Activated CD4-positive, alpha-beta T cell treated with anti-CD3 and anti-CD28 coated beads, Interleukin-2, amount 10 ng/mL, durations not matched to agents 7 days and 5 days (primary cell): ENCODE measurements at places on chromosomes 7 and 10.

DNA sequence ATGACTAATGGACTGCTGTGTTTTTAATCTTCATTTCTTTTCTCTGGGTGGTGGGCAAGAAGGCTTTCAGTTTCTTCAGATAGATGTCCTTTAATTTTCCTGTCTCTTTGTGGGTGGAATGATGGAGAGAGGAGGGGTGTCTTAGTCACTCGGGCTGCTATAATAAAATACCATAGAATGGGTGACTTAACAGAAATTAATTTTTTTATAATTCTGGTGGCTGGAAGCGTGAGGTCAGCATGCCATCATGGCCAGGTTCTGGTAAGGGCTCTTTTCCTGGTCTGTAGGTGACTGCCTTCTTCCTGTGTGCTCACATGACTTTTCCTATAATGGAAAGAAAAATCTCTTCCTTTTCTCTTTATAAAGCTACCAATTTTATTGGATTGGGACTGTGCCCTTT lies 6.3 kb downstream of the RSBN1L start:
- no peak for DNase-seq

DNA sequence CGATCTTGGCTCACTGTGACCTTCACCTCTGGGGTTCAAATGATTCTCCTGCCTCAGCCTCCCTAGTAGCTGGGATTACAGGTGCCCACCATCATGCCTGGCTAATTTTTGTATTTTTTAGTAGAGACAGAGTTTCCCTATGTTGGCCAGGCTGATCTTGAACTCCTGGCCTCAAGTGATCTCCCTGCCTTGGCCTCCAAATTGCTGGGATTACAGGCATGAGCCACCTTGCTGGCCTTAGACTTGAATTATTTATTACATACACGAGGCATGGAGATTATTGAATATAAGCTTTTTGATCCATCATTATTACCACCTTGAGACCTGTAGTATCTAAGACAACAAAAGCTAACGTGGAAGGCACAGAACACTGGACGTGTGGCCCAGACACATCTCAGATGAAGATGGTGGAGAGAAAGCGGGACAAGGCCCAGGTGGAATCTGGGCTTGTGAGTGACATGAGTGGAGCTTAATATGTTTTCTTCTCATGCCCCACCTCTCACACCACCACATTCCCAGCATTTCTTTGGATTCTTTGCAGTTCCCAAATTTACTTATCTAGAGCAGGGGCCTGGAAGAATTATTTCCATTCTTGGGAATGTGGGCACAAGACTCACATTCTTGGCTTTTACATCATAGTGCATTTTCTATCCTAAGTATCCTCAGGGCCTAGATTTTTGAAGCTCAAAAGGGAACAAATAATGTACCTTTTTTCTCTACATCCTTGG lies 76.6 kb downstream of the SUGCT start:
- no peak for DNase-seq

DNA sequence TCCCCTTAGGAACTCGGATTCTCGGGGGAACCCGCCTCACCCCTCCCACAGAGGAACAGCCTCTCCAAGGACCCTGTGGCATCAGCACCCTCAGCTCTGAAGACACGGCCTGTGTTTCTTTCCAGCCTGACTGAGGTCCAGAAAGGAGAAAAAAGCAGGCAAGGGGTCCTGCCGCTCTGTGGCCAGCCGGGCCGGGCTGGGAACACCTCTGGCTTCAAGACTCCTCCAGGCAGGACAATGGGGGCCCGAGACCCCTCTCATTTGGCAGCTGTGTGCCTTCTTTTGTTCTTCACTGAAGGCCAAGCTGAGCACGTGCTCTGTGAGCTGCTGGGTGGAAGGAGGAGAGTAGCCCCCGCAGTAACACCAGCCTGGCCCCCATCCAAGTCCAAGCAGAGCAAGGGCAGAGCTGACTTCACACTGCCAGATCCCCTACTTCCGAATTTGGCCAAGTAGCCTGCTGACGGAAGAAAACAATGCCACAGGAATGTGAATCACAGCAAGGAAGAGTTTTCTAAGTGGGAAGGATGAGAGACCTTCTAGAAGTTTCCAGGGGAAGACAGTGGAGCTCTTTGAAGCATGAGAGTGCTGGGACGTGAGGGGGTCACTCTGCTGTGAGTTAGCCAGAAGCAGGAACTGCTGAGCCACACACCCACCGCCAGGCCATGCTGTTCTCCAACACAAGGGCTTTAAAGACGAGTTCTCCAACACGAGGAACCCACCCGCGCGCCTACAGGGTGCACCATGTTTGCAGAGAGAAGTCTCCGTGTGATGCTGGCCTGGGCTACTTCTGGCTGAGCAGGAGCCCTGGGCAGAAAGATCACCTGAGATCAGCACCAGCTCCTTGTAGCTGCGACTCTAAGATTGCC lies 3.1 kb downstream of the CNPY1 start:
- DNase-seq = no peak

GRCh38 chr7:73832806-73833205 lies 2.0 kb downstream of the CLDN4 start:
- DNase-seq = no peak

GRCh38 chr7:12893292-12893691 lies 205.9 kb downstream of the ARL4A start:
- DNase-seq = no peak

GRCh38 chr10:65342245-65342644 lies 1583.6 kb upstream of the LRRTM3 start:
- no peak for DNase-seq

- no peak for DNase-seq
Measured at GRCh38 chr10:69714572-69714971, 84.5 kb downstream of the FAM241B start.

GRCh38 chr7:69189406-69189805 lies 408.9 kb upstream of the AUTS2 start:
- no peak for DNase-seq
